ENCODE measurements at places on chromosomes 7 and 10. TPM values are rescaled to one million over a fixed set of nuclear protein-coding genes. Genes with fewer than 3 reads are reported as not detected.

The JCAD gene
- total RNA-seq = 19.4 TPM

DNA sequence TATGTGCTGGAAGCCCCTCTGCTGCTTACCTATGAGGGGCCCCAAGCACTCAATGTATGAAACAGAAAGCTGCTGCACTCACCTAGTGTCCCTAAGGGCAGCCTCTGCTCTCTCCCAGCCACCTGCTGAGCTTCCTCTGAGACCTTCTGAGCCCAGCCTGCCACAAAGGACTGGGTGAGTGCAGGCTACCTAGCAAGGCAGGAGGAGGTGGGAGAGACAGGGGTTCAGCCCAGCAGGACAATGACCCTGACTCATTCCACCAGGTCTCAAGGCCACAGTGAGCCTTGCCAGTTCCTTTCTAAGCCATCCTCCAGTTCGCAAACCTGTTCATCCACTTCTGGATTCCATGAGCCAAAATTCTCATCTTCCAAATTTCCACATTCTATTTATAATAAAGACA, 16.3 kb downstream of the VOPP1 start:
- peaks cover 2% of the 10 kb centered on the region for H3K36me3 ChIP-seq
- no peak overlapping the region for H3K4me3 ChIP-seq
- no peak overlapping the region for H3K27ac ChIP-seq
- peaks cover 59% of the 10 kb centered on the region for H3K4me1 ChIP-seq
- DNase-seq = no peak

DNA sequence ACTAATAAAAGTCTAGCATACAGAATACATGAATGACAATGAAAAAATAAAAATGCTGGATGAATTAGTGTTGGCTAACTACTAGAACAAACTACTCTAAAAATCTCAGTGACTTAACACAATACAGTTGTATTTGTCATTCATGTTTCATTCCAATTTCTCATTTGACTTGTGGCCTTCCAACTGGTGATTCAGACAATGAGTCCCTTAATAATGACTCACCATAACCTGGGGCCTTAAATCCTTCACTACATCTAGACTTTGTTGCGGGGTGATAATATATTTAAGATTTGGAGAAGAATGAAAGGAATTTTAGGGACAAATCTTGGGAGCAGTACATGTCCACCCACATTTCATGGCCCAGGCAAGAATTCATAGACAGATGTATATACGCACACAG, 90.5 kb upstream of the POM121L12 start:
- no peak overlapping the region for H3K4me3 ChIP-seq
- H3K27ac ChIP-seq = no peak overlapping the region
- H3K27me3 ChIP-seq = no peaks in the 10 kb centered on the region
- no peaks in the 10 kb centered on the region for H3K4me1 ChIP-seq
- no peak for DNase-seq
- H3K36me3 ChIP-seq = no peaks in the 10 kb centered on the region

DNA sequence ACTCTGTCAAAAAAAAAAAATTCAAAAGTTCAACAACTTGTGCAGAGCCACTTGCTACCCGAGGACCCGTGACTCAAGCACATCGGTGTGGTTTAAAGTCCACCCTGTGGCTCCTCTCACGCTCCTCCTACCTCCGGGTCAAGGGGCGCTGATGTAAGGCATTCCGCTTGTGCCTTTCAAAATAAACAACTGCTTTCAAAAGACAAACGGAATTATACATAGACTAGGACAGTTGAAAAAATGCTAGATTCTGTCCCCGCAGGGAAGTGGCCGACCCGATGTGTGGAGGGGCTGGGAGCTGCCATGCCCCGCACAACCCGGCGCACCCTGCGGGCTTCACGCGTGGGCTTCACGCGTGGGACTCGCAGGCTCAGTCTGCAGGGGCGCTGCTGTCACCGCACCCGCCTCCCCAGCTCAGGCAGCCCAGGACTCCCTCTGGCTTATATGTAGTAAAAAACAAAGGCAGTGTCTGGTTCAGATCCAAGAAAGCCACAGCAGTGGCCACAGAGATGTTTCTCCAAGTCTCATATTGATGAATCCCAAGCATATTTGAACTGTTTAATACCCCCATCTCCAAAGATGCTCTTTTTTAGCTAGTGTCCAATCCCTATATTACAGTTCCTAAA, 239.7 kb upstream of the INHBA start:
- no peak for DNase-seq
- peak overlapping the region; percentile 72 for H3K4me3 ChIP-seq
- H3K36me3 ChIP-seq = no peaks in the 10 kb centered on the region
- peaks cover 32% of the 10 kb centered on the region for H3K4me1 ChIP-seq
- peaks cover 2% of the 10 kb centered on the region for H3K27me3 ChIP-seq
- peak overlapping the region; percentile 46 for H3K27ac ChIP-seq

GRCh38 chr10:33015761-33016547, 57.9 kb upstream of the ITGB1 start:
- no peaks in the 10 kb centered on the region for H3K27me3 ChIP-seq
- H3K27ac ChIP-seq = peak overlapping the region; percentile 47
- no peak overlapping the region for H3K4me3 ChIP-seq
- DNase-seq = no peak
- H3K36me3 ChIP-seq = no peaks in the 10 kb centered on the region
